ENCODE measurements at places on chromosomes 16 and 17.
A peak's percentile ranks its signal among the peaks of the same experiment; 100 is the strongest.

DNA sequence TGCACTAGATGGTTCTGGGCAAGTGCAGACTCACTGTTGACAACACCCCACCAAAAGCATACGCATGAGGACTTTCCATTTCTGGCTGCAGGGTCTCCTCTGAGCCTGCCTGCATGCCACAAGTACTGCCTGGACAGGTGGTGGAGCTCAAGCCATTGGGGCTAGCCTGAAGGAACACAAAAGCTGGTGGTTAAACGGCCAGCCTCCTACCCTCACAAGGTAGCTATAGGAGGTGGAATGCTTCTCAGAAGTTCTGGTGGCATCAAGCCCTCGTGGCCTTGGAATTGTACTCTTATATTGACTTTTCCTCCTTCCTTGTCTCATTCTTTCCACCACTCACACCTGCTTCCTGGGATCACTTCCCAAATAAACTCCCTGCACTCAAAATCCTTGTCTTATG, 56.6 kb upstream of the BCAR1 start:
- DNase-seq = no peak

GRCh38 chr16:22624800-22625533, 114.3 kb downstream of the NPIPB5 start:
- no peak for DNase-seq

DNA sequence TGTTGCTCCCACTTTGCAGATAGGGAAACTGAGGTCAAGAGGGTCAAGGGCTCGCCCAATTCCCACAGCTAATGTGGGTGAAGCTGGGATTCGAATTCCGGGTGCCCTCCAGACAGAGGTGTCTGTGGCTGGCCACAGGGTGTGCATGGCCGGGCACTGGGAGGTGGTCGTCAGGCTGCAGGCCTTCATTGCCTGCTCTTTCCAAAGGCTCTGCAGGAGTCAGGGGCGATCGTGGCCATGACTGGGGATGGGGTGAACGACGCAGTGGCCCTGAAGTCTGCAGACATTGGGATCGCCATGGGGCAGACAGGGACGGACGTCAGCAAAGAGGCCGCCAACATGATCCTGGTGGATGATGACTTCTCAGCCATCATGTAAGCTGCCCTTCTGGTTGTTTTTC, 49.8 kb downstream of the MEAK7 start:
- DNase-seq = no peak

DNA sequence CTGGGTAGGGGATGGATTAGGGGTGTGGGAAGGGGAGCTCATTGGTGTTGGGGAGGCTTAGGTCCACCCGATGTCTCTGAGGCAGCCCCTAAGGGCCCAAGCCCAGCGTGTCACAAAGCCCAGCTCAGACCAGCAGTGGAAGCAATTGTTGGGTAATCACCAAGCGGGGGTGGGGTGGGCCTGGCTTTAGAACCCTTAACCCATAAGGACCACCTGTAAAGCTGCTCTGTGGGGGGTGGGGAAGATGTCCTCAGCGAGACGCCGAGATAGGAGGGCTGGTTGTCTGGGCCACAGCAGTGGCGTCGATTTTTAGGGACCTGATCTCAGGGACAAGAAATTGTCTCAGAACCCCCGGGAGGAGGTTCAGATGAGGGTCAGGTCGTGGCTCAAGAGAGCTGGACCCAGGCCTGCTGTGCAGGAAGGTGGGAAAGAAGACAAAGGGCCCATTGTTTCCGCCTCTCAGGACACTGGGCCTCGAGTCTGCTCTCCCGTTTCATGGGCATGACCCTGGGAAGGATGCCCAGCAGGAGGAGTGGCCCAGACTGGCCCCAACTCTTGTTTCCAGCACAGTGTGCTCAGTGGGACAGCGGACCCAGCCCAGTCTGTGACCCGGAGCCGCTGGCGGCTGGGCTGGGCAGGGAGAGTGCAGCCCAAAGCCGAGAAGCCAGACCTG, 15.9 kb downstream of the ST6GALNAC2 start:
- DNase-seq = peak; percentile 44

DNA sequence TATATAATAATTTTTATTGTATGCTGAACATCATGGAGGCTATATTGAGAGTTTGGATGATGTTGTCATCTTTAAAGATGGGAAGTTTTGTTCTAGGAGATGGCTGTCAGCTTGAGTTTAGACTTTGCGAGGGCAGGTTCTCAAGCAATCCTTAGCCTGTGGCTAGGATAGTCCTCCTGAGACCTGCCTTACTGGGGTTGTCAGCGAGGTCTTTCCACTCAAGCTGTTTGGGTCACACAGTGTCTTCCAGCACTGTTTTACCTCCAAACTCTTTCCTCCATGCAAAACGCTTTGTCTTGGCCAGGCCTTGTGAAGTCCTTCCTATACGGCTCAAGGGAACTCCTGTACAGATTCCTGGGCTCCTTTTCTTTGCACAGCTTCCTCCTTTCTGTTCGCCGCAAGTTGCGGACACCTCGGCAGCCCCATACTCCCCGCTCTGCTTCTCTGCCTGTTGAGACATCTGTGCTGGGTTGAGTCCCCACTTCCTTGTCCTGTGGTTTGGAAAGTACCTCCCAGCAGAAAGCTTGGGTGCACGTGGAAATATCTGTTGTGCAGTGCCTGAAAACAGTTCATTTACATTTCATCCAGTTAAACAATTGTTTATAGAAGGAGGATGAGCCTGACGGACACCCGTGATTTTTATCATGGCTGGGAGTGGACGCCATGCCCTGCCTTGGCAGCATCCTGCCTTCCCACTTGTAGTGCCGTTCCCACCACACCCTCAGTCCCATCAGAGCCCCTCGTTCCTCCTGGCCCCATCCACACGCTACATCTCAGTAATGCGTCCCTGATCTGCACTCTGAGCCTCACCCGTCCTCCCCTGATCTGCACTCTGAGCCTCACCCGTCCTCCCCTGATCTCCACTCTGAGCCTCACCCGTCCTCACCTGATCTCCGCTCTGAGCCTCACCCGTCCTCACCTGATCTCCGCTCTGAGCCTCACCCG, 55.0 kb upstream of the CBFA2T3 start:
- DNase-seq = peak; percentile 32
